ENCODE measurements at places on chromosomes 2 and 18.
A peak's percentile ranks its signal among the peaks of the same experiment; 100 is the strongest.

GRCh38 chr2:128681507-128681906 lies 362.8 kb upstream of the HS6ST1 start:
- no peak for DNase-seq

- no peak for DNase-seq
Measured at GRCh38 chr2:6492573-6492972, 373.1 kb downstream of the CMPK2 start.

- no peak for DNase-seq
Measured at GRCh38 chr18:10878703-10879102, 270.7 kb downstream of the PIEZO2 start.

- DNase-seq, result no peak
Measured at GRCh38 chr18:31943878-31944816, 1.2 kb upstream of the TRAPPC8 start.

DNA sequence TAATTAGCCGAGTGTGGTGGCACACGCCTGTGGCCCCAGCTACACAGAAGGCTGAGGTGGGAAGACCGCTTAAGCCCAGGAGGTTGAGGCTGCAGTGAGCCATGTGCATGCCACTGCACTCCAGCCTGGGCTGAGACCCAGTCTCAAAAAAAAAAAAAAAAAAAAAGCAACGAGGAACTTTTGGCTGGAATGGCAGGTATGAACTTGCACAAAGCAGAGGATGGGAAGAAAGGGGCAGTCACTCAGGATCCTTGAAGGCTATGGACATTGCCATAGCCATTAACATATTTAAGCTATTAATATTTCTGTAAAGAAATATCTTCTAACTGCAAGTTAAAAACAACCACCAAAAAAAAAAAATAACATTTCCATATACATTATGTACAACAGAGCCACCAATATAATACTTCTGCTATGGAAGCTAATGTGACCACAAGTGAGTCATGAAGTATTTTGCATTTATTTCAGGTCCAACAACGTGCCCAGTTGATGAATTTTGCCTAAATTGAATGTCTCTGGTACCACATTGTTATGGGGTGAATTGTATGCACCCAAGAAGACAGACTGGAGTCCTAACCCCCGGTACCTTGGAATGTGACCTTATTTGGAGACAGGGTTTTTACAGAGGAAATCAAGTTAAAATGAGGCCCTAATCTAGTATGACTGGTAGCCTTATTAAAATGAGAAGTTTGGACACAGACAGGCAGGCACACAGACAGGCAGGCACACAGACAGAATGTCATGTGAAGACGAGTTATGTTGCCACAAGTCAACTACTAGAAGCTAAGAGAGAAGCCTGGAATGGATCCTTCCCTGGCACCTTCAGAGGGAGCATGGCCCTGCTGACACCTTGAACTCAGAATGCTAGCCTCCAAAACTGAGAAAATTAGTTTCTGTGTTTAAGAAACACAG lies 102.8 kb downstream of the RBMS1 start:
- no peak for DNase-seq

DNA sequence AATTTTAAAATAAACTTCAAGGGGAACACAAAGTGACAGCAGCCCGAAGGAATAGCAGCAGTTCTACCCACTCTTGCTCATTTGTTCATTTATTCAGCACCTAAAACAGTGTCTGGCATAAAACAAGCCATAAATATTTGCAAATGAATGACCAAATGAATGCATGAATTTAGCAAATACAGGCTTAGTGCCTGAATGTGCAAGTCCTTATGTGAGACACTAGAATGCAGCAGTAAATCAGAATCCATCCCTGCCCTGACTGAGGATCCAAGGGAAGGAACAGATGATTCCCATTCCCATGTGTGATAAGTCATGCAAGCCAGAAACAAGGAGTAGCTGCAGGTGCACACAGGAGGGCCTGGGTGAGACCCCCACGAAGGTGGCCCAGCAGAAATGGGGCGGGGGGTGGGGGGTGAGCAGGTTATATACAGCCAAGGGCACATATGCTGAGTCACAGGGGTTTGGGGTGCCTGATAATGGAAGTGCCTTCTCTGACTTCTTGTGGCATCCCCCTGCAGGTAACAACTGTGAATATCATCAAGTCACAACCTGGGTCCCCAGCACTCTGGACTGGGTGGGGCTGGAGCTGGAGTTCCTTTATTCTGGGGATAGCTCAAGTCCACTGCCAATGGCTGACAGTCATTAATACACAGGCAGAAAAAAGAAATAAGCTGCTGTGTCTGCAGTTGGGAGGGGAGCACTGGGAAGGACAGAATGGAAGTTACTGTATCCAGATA lies 311.9 kb downstream of the TXNL1 start:
- no peak for DNase-seq

- DNase-seq, result no peak
Measured at GRCh38 chr2:46328829-46329228, 31.6 kb downstream of the EPAS1 start.

DNA sequence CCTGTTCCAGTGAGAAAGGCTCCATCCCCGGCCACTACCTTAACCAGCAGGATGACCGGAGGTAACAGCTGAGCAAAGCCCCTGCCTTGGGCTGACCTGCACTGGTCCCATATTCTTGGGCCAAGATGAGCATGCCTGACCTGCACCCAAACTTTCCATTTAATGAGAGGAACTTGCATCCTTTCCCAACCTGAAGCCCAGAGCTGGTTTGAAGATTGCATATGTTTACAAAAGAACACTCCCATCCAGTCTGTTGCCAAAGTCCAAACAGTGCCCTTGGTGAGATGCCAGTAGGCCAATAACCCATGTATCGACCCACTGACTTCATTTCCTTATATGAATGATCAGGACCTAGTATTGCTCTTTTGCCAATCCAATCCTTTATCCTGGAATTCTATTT lies 5.5 kb upstream of the NPAS2 start:
- DNase-seq, result no peak

DNA sequence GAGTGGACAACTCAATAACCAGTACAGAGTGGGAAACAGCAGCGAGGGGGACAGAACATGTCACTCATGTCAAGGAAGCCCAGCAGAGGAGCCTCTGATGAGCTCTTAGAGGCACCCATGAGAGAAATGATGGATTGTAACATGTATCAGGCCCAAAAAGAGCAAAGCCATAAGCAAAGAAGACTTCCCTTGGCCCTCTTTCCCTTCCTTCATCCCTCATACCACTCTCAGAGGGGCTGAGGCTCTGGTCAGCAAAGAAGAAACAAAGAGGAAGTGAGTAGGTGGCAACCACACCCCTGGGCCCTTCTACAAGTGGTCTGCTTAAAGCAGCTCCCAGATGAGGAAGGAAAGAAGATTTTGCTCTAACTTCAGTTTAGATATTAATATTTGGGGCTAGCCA lies 112.8 kb downstream of the CDC42EP3 start:
- DNase-seq, result peak; percentile 62

DNA sequence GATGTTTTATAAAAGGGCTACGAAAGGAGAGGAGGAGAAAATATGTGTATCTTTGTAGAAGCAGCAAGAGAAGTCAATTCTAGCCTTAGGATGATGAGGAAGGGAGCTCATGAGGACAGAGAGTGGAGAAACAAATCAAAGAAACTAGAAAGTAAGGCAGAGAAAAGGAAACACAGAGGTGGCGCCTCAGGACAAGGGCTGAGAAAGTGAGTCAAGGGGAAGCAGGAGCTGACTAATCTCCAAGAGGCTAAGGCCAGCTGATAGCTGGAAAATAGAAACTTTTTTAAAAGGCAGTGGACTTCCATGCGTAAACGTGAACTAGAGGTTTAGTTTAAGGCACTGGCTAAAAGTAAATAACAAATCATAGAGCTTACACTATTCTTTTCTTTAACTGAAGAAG lies 173.3 kb downstream of the ANKRD44 start:
- DNase-seq, result no peak

- DNase-seq, result no peak
Measured at GRCh38 chr2:145007093-145007959, 487.4 kb upstream of the ZEB2 start.

- DNase-seq, result no peak
Measured at GRCh38 chr2:229855116-229855515, 66.7 kb downstream of the TRIP12 start.

DNA sequence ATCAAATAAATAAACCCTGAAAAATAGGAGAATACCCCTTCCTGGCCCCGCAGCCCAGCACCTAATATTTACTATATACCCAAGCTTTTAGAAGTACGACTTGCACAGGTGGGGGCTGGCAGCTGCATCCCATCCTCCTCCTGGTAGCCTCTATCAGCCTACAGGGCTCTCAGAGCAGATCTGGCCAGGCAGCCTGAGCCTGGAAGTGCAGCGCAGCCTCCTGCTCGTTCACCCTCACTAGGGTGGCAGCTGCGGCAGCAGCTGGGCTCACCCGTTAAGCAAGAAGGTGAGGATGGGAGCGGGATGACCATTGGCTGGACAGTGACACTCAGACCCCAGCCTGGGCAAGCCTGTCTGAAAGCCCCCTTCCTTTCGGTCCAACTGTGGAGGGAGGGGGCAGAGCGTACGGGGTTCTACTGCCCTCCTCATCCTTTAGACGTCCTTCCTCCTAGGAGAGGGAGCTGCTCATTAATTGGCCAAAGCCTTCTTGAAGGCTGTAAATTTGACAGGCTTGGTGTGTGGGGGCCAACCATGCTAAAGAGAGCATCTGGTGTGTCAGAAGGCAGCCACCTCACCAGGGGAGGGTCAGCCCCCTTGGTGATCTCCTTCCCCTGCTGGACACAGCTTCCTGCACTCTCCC lies 23.3 kb downstream of the MPHOSPH10 start:
- no peak for DNase-seq

DNA sequence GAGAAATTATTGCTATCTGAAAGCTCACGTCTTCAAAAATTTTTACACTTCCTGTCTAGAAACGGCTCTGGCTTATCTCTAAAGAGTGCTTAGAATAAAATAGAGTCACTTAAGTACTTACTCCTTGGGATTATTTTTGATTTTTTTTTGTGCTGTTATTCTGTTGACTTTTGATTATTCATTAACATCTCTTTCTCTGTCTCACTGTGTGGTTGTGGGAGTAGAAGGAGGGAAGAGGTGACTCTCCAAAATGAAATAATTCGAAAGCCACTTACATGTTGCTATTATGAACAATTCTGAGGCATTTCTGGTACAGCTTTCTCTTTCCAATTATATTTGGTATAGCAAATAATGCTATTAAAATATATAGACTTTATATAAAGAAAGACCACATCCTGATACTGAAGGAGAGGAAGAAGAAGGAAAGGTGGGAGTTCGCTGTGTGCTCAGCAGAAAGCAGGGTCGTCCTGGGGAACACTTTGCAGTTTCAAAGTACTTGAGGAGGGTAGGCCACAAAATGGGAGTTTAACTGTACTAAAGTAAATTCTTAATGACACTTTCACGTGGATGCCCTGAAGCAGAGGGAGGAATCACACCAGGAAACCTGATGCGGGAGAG lies 9.6 kb upstream of the MMADHC start:
- DNase-seq, result no peak

DNA sequence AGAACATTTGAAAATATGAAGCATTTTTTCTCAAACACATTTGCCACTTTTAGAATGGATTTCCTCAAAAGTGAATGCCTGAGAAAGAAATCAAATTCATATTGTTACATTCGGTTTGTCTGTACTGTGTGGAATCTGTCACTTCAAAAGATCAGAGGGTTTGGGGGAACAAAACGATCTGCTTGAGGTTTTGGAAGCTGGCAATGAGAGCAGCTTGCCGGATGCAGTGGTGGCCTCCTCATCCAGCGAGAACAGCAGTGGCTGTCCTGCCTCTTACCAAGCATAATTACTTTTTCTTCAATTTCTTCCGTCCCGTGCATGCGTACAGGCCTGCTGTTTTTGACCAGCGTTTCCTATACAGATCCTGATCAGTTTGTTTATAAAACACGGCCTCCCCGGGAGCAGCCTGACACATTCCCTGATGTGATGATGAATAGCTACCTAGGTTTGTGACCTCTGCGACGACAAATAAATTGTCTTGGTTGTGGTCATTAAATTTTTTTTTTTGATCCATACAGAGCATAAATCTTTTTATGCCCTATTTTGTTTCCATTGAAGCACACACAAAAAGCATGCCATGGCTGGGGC lies 45.2 kb downstream of the ITGA6 start:
- DNase-seq, result no peak

DNA sequence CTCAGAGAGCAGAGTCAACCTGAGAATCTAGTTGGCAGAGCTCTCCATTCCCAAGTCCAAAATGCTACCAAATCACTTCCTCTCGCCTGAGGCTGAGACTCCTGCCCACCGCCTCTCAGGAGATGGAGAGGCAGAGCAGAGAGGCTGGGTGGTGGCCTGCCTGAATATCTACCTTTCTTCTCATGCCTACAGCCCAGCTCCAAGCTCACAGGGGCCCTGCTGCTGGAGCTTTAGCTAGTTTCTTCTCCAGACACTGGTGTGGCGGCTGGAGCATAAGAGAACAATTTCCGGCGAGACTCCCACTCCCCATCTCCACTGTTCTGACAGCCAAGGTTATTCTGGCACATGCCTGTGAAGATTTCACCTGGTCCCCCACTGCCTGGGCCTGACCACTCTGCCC lies 8.1 kb upstream of the CYP26B1 start:
- DNase-seq, result no peak

DNA sequence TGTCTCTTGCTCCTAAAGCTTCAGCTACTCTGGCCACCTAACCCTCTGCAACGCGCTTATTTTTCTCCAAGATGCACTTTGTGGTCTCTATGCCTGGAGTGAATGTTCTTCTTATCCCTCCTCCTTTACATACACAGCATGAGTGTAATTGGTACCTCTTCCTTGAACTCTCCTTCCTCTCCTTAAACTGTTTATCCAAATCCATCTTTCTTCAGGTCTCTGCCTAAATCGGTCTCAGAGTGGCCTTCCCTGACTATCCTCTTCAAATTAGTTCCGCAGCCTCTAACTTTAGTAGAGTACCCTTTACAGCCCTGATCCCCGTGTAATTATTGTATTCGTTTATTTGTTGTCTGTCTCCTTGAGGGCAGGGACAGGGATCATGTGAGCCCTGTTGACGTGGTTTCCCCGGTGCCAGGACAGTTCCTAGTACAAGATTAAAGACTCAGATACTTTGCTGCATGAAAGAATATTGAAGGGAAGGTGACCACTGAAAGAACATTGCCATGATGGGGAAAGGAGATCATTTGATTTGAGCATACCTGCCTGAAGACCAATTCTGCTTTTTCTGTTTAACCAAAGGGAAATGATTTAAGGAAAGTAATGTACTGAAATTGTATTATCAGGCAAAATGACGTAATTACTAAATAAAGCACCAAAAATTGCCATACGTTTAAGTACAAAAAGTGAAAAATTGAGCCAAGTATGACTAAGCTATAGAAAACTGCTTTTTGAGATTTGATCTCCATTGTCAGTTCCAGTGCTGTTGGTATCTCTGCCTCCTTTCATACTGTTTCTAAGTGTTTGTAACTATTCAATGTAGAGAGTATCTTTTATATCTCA lies 1.2 kb downstream of the CNOT9 start:
- peak; percentile 38 for DNase-seq

GRCh38 chr2:195477248-195477995 lies 179.6 kb upstream of the SLC39A10 start:
- DNase-seq, result no peak

DNA sequence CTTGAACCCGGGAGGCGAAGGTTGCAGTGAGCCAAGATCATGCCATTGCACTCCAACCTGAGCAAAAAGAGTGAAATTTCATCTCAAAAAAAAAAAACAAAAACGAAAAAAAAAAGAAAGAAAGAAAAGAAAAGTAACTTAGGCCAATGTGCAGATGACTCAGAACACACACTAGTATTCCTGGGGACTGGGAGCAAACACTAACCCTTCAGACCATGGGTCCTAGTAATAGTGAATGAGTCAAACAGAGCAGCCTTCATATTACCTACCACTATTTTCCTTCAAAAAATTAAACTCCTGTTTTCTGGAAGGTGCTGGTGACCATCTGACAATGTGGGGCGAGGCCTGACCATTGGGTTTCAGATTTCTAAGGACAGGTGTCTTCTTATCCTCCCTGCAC lies 253.4 kb downstream of the PIEZO2 start:
- DNase-seq, result no peak

GRCh38 chr18:13934676-13935075 lies 19.3 kb upstream of the MC2R start:
- no peak for DNase-seq
